ENCODE measurements at places on chromosomes 1 and 21.

GRCh38 chr1:224170748-224171478 lies 12.1 kb upstream of the DEGS1 start:
- DNase-seq = peak; percentile 60

GRCh38 chr1:154181944-154182343 lies 10.0 kb downstream of the TPM3 start:
- DNase-seq = no peak

GRCh38 chr1:71919811-71920509 lies 362.4 kb downstream of the NEGR1 start:
- DNase-seq = peak; percentile 9

DNA sequence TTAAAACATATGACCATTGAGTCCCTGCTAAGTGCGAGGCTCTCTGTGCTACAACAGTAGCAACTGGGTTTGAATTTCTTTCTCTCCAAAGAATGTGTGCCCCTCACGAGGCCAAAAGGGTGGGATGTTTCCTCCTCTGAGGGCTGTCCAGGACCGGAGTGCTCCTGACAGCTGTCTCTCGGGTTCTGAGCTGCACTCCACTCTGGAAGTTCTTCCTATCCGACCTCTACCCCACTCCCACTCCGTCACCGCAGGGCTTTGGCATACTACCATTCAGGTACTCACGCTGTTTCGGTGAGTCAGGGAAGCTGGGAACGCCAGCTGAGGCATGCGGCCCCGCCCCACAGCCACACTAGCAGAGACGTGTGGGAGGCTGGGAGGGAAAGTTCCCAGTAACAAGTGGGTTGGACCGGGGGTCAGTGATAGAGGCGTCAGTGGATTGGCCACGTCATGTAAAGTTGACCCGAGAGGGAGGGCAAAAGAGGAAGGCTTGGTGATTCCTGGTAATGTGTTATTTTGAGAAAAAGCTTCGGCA lies 705 bp upstream of the SLC50A1 start:
- DNase-seq = peak; percentile 71

- DNase-seq = no peak
Observed at GRCh38 chr1:247357781-247358211, 26.1 kb upstream of the ZNF496 start.

GRCh38 chr1:244196571-244197285 lies 145.6 kb downstream of the ZBTB18 start:
- no peak for DNase-seq

- peak; percentile 82 for DNase-seq
Observed at GRCh38 chr1:18109058-18109755, 1.6 kb downstream of the IGSF21 start.

DNA sequence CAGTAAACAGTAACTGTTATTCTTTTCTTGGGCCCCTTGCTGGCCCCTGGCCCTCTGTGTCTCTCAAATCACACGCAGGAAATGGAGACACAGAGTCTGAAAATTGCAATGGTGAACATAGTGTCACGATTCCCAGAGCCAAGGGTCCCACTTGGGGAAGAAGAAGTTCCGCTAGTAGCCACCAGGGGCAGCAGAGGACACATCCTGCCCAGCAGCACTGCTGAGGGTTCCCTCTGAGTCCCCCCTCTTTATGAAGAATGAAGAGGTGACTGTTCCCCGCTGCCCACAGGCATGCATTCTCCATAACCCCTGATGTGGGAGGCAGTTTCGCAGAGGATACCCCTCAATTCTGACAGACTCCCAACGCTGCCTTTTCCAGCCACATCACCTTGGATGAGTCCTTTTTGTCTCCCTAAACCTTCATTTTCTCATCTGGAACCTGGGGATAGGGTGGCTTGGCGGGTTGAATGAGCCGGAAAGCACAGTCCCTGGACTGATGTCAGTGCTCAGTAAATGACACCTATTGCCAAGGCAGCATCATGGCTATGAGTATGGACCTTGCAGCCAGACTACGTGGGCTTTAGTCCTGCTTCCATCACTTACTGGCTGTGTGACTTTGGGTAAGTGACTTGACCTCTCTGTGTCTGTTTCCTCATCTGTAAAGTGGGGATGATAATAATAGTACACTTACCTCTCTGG lies 238.0 kb upstream of the TMEM51 start:
- peak; percentile 91 for DNase-seq

Measured in H7 (cell line).